NCI-H1105 treated with DMSO at 0.1 percent for 48 hours (cell line): ENCODE measurements at places on chromosomes 3 and 15.

GRCh38 chr3:38829404-38829803 lies 13.4 kb upstream of the SCN10A start:
- no peak for DNase-seq

DNA sequence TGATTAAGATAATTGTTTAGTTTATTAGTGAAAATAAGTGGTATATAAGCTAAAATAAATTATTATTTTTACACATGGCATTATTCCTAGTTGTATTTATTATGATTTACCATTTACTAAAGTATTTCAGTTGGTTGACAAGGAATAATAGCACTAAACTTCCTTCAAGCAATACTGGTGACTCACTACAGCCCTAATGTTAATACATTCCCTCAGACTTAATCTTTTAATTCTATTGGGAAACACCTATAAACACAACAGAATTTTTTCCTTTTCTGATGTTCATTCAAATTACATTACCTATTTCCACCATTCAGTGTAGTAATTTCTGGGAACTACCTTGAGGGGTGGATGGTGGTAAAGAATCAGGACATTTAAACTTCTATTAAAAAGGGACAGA lies 264.0 kb downstream of the TIGIT start:
- no peak for DNase-seq

- DNase-seq, result no peak
Observed at GRCh38 chr15:50627351-50628055, 59.1 kb downstream of the TRPM7 start.

DNA sequence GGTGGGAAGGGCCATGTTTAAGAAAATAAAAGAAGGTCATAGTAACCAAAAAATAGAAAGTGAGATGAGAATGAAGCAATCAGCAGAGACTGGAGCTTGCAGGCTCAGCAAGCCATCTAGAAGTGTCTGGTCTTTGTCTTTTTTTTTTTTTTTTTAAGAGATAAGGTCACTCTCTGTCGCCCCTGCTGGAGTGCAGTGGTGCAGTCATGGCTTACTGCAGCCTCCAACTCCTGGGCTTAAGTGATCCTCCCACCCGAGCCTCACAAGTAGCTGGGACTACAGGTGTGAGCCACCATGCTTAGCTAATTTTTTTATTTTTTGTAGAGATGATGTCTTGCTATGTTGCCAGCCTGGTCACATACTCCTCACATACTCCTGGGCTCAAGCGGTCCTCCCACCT lies 36.2 kb downstream of the GXYLT2 start:
- DNase-seq, result no peak

DNA sequence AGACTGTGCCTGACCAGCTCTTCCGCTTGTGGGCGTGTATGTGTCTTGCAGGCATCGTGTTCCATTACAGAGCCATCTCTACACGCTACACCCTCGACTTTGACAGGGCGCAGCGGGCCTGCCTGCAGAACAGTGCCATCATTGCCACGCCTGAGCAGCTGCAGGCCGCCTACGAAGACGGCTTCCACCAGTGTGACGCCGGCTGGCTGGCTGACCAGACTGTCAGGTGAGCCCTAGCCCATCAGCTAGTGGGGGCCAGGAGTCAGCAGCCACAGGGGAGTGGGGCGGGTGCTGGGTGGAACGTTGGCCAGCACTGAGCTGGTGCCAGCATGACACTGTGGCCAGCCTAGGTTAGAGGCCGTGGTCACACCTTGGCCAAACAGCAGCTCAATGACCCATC lies 36.7 kb downstream of the ACAN start:
- DNase-seq, result no peak

- DNase-seq, result no peak
Observed at GRCh38 chr3:5210926-5211325, 23.4 kb downstream of the EDEM1 start.

DNA sequence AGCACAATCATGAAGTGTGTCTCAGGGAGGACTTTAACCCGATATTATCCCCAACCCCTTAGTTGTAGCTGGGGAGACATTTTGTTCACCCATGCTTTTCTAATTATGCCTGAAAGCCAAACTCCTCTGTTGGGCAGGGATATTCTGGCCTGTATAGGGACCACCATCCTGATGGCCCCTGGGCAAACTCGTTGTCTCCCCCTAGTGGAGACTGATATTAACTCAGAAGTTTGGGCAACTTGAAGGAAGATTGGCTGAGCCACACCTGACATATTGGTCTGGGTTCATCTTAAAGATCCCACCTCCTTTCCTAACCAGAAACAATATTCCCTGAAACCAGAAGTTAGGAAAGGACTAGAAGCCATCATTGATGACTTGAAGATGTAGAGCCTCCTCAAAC lies 42.3 kb downstream of the TM4SF18 start:
- DNase-seq, result peak; percentile 19
